ENCODE measurements at places on chromosomes 11 and 22.

- peak; percentile 66 for DNase-seq
Measured at GRCh38 chr11:33015621-33016551, at the start of gene DEPDC7. Gene DEPDC7 (plus strand): TSS chr11:33015878. CDS start chr11:33015956, 78 bp downstream.

DNA sequence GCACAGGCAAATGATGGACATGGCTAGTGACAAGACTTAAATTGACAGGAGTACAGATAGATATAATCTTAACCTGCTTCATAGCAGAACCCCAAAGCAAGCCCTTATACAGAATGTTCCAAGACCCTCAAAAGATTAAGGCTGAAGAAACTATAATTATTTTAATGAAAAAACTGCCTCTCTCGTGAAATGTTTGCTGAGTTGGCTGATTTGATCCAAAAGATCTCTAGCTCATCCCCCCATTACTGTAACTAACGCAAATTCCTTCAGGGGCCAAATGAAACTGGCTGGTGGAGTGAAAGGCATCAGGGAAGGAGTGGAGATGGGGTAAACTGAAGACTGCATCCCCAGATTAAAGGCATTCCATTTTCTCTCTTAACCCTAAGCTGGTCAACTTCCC lies 19.3 kb downstream of the ALG9 start:
- DNase-seq = no peak

- no peak for DNase-seq
Measured at GRCh38 chr11:121473064-121473777, 20.5 kb upstream of the SORL1-AS1 start.

GRCh38 chr11:103887001-103887658 lies 149.3 kb upstream of the DDI1 start:
- no peak for DNase-seq

- DNase-seq = no peak
Measured at GRCh38 chr11:38968951-38969350, 2370.9 kb upstream of the RAG2 start.

DNA sequence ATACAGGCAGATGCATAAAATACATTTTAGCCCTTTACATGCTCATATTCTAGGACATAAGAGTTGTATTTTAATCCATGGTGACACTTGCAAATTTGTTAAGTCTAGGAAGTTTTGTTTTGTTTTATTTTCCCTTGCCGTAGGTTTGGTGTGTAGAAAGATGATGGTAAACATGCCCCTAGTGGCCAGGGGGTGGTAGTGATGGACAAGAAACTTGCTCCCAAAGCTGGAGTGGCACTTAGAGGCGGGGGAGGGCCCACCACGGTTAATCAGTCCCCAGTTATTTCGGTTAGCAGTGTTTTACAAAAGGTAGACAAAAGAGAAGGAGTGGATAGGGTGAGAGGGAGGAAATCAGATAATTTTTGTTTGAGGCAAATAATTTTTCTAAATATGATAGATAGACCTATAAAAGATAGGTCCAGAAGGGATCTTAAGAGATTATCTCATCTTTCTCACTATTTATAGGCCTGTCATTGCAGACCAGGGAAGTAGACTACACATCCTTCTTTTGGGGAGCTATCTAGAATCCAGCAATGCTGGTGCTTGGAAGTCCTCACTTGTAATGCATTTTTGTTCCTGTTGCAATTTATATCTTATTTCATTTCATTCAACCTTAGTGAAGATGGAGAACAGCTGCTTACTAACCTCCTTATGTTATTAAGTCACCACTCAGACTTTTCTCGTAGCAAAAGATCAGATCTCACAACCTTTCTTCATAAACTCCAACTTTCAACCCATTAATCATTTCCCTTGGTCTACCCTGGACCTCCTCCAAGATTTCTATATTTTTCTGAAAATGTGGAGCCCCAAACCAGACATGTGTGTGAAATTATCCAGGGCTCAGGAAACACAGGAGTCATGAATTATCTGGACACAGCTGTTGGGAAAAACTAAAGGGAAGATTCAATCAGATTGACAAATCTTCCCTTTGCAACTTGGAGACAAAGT lies 5.9 kb upstream of the BDNF start:
- DNase-seq = no peak

DNA sequence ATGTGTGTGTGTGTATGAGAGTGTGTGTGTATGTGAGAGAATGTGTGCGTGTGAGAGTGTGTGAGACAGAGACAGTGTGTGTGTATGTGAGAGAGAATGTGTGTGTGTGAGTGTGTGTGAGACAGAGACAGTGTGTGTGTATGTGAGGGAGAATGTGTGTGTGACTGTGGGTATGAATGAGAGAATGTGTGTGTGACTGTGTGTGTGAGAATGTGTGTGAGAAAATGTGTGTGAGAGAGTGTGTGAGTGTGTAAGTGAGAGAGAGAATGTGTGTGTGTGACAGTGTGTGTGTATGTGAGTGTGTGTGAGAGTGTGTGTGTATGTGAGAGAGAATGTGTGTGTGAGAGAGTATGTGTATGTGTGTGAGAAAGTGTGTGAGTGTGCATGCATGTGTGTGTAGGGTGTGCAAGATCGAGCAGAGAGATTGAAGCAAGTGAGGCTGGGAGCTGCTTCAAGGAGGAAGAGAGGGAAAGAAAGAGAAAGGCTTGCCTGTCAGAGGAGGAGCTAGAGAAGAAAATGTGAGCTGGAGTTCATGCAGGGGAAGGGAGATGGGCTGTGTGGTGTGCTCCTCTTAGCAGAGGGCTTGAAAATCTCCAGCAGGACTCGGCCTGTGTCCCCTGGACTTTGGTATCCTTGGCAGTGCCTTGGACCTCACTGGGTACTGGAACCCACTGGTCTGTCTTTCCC lies 27.7 kb upstream of the TP53I11 start:
- no peak for DNase-seq

DNA sequence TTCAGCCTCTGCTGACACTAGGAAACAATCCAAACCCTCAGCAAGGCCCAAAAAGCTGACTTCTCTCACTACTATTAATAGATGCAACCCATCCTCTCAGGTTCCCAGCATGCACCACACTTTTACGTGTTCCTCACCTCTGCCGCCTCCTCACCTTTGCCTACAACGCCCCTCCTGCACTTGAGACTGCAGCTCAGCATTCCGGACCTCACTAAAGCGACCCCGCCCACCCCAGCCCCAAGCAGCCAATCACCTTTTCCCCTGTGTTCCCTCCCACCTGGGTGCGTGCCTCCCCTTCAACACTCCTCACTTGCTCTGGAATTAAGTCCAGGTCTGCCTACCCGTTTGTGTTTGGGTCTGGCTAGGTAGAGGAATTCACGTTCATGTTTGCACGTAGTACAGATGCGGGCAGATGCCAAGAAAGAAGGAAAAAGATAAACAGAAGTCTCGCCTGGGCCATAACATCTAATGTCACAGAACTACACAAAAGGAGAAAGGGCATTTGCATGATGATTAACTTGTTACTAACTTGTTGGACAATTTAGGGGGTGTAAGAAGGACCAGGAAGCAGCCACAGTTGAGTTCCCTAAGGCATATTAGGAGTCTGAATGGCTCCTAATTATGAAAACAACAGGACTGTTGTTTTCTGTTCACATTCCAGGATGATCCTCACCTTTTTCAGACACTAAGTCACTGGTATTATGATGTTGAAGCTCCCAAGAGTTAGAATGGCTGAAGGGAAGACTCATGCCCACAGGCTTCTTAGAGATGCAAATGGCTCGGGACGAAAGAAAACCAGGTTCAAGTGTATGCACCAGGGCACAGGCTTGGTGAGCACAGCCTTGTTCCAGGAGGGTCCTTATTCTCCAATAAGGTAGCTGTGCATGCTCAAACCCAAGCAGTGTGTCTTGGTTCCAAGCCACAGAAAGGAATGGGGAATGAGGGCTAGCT lies 102.2 kb downstream of the MICAL3 start:
- DNase-seq = no peak

DNA sequence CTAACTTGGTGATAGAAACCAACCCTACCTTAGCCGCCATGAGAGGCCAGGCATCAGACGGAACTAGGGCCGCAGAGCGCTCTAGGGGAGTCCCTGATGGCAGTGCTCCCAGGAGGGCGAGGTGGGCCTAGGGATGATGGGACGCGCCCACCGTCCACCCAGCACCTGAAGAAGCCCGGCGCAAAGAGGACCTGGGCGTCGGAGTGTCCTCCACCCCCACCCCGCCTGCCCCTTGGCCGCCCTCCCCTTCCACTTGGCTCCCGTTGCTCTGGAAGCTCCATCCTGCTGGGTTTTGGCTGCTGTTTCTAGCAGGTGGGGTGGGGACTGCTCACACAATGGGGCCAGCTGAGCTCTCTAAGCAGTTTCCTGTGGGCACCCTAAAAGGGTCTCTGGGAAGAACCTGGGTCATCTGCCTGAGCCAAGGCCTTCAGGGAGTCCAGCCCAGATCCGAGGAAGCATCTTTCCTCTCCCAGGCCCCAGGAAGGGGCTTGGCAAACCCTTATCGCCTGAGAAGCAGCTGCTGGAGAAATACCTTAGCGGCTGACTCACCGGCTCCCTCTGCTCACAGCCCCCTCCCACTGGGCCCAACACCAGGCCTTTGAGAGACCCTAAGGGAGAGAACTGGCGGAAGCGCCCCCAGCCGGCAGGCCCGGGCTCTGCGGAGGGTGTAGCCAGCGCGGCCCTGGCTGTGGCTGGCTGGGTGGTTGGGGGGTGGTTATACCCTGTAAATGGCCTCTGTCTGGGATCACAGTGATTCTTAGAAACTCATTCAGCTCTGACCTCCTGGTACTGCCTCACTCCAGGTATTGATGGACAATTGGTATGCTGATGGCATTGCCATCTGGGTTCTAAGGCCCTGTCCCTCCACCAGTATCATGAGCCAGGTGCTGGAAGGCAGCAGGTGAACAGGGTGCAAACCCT lies 19.3 kb downstream of the CREB3L1 start:
- DNase-seq = no peak

DNA sequence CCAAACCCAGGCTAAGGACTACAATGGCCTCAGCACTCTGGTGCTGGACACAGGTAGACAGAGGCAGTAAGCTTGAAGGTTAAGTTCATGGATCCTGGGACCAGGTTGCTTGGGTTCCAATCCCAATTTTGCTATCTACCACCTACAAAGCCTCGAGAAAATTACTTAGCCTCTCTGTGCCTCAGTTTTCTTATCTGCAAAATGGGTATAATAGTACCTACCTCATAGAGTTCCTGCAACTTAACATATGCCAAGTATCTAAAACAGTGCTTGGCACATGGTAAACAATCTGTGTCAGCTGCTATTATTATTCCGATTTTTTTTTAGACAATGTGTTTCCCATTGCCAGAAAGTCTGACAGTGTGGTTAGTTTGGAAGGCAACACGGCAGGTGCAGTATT lies 37.5 kb downstream of the SYN3 start:
- DNase-seq = no peak

- no peak for DNase-seq
Measured at GRCh38 chr11:8285796-8286195, 22.1 kb upstream of the LMO1 start.

- no peak for DNase-seq
Measured at GRCh38 chr22:27820896-27821866, 19.6 kb upstream of the MN1 start.

DNA sequence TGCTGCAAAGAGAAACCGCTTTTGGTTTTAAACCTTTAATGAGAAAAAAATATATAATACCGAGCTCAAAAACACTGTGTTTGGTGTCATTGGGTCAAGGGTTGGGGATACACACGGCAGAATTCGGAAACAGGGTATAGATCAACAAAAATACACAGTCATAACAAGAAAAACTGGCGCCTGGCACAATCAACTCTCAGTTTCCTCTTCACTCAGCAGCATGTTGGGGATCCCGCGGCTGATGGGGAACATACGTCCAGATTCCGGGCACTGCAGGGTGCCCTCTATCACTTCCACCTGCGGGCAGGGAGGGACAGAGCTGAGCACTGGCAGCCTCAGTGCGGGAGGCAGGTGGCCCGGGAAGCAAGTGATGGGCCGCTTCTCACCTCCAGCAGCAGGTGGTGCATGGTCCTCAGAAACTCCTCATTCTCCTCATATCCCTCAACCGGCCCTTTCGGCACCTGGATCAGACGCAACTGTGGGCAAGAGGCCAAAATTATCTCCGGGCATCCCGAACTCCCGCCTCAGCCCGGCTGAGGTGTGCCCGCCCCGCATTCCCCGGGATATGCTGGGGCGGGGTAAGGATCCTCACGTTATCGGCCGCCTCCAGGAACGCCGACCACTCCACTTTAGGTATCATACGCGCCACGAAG lies 561 bp downstream of the TRMT112 start:
- no peak for DNase-seq

- DNase-seq = no peak
Measured at GRCh38 chr11:61138935-61139334, 22.3 kb downstream of the VPS37C start.

- DNase-seq = no peak
Measured at GRCh38 chr11:69808667-69809086, 10.5 kb downstream of the FGF3 start.

- peak; percentile 75 for DNase-seq
Measured at GRCh38 chr11:45843158-45843924, 3.9 kb upstream of the CRY2 start.

Data from stimulated activated CD8-positive, alpha-beta memory T cell treated with anti-CD3 and anti-CD28 coated beads, Interleukin-4, amount 100 ng/mL, for 24 hours (primary cell).